Uterus (tissue), 4 donors: ENCODE measurements at places on chromosomes 3 and 15. TPM values are rescaled to one million over a fixed set of nuclear protein-coding genes. Genes with fewer than 3 reads are reported as not detected.
A peak's percentile ranks its signal among the peaks of the same experiment; 100 is the strongest.

GRCh38 chr15:50190723-50191122 is 8.7 kb downstream of the SLC27A2 start:
- H3K4me3 ChIP-seq: no peak overlapping the region
- H3K4me1 ChIP-seq: no peaks in the 10 kb centered on the region
- DNase-seq: no peak
- H3K36me3 ChIP-seq: no peaks in the 10 kb centered on the region
- H3K27ac ChIP-seq: no peak overlapping the region

Gene MESP2
- not detected for total RNA-seq

Gene TOMM70
- 41.7 TPM for total RNA-seq

Gene HRG
- total RNA-seq: not detected

- no peak for DNase-seq
- H3K4me1 ChIP-seq: no peaks in the 10 kb centered on the region
- no peaks in the 10 kb centered on the region for H3K27me3 ChIP-seq
- H3K27ac ChIP-seq: no peak overlapping the region
- no peak overlapping the region for H3K4me3 ChIP-seq
Observed at GRCh38 chr3:180048840-180049239, 12.1 kb upstream of the PEX5L start.

DNA sequence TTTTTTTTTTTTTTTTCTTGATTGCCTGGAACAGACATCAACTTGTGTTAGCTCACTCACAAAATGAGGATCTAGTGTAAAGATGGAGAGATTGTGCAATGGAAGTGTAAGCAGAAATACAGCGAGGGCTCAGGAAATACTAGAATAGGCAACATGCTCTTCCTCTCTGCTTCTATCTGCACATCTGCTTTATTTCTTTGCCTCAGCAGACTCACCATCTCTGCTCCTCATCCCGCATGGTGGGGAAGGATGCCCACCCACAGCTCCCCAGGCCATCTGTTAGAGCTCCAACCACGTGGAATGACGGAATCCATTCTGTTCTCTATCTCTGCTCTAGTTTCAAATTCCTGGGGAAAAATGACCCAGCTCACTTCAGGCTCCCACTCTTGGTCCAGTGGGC is 128.0 kb upstream of the ADAMTS9 start:
- H3K27ac ChIP-seq: no peak overlapping the region
- H3K4me3 ChIP-seq: no peak overlapping the region
- H3K4me1 ChIP-seq: no peaks in the 10 kb centered on the region
- H3K27me3 ChIP-seq: no peaks in the 10 kb centered on the region
- DNase-seq: peak; percentile 21

Gene EXD1
- total RNA-seq: not detected

DNA sequence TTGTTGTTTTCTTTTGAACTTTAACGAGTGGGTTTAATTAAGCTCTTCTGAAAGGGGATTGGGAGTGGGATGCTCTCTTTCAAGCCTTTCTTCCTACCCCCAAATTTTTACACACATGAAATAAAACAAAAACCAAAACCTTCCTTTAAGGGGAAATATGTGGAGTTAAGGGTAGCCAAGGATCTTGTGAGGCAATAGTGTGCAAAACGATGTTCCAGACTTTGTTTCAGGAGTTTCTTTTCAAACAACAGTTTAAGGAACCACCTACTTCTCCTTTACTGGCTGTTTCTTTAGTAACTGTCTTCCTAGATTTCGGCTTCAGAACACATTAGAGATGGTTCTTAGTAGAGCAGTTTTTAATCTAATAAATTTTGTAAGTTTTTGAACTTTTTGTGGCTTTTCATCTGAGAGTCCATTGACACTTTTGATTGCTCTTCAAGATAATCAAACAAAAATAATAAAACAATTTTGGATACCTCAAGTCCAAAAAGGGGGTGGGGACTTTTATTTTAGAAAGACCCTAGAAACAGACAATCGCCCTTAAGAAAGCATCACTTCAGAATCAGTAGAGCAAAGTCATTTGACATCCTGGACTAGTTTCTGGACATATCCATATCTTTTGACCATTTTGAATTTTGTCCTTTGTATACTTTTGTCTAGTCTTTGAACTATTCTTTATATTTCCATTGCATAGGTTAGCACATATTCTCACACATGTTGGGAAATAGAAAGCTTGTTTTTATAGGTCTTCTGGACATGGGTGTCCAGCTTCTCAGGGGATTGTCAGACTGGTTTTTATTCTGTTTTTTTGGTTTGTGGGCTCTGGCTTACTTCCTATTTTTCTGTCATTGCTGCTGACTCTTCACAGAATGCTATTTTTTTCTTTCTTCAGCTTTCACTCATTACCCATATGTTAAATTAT is 6.0 kb downstream of the DIPK2A start:
- DNase-seq: no peak
- H3K27me3 ChIP-seq: no peaks in the 10 kb centered on the region
- H3K4me3 ChIP-seq: no peak overlapping the region
- H3K4me1 ChIP-seq: no peaks in the 10 kb centered on the region
- H3K27ac ChIP-seq: peak overlapping the region; percentile 27

Gene OR5K2
- total RNA-seq: not detected

DNA sequence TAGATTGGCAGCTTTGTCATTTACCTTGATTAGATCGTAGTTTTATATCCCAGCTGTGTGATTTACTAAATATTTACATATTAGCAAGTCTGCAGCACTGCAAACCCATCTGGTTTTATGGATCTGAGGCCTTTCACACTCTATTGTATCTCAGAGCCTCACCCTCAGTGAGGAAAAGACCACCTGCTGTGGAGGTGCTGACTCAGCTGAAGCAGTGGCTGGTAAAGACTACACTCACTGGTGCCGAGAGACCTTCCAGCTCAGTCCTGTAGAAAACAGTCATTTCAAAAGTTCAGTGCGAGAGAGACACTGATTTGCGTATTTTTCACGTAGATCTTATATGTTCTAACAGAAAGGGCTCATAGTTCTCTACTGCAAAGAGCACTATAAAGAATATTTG is 307.8 kb upstream of the TPM1 start:
- no peaks in the 10 kb centered on the region for H3K27me3 ChIP-seq
- H3K27ac ChIP-seq: no peak overlapping the region
- H3K4me1 ChIP-seq: no peaks in the 10 kb centered on the region
- H3K36me3 ChIP-seq: no peaks in the 10 kb centered on the region
- no peak for DNase-seq

DNA sequence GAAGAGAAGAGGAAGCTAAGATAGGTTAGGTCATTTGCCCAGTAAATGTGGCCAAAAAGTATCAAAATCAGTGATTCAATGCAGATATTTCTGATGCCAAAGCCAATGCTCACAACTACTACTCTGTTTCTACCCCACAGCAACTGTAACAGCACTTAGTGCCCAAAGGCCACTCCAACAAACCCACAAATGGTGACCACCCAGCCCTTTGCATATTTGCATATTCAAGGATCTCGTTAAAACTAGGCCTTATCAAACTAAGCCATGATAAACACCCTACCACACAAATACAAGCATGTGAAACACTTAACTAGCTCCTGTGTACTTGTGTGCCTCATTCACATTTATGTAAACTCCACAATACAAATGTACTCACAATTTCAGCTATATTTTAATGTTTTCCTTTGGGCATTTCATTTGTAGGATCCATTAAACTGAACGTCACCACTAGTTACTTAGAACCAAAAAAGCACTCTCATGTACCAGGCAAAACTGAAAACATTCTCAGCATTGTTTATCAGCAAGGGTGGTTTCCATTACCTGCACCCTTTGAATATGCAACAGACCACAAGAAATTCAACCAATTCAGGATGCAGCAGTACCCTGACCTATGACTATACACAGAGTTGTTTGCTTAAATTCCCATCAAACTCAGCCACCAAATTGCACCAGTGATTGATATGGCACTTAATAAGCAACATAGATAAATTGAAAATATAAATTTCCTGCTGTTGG is 111.2 kb upstream of the STT3B start:
- H3K27ac ChIP-seq: no peak overlapping the region
- H3K4me3 ChIP-seq: no peak overlapping the region
- no peak for DNase-seq

DNA sequence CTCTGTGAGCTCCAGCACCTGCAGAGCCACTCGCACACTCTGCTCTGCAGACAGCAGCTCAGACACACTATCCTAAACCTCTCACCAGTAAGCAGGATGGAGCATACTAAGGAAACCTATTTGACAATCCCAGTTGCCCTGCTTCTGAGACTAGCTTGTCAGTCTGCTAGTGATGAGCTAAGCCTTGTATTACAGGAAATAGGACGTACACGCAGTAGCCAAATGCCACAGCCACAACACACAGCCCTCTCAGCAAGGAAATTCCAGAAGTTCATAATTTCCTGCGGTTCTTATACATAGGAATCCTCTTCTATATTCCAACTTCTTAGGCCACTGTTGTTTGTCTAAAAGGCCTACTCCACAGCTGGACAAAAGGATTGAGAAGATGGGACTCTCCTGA is 74.5 kb downstream of the MYLK start:
- H3K36me3 ChIP-seq: no peaks in the 10 kb centered on the region
- no peak for DNase-seq
- no peaks in the 10 kb centered on the region for H3K27me3 ChIP-seq
- no peak overlapping the region for H3K4me3 ChIP-seq
- no peaks in the 10 kb centered on the region for H3K4me1 ChIP-seq
- H3K27ac ChIP-seq: no peak overlapping the region

- no peak overlapping the region for H3K4me3 ChIP-seq
- no peaks in the 10 kb centered on the region for H3K36me3 ChIP-seq
- H3K27me3 ChIP-seq: no peaks in the 10 kb centered on the region
Observed at GRCh38 chr3:129644836-129645235, 38.4 kb upstream of the PLXND1 start.

Gene CCR2
- 7.1 TPM for total RNA-seq

GRCh38 chr15:89946681-89947299 is 34.0 kb upstream of the ARPIN start:
- no peak overlapping the region for H3K4me3 ChIP-seq
- no peaks in the 10 kb centered on the region for H3K27me3 ChIP-seq
- DNase-seq: no peak
- no peak overlapping the region for H3K27ac ChIP-seq

GRCh38 chr15:37015035-37015434 is 85.3 kb downstream of the MEIS2 start:
- H3K27me3 ChIP-seq: no peaks in the 10 kb centered on the region
- no peaks in the 10 kb centered on the region for H3K36me3 ChIP-seq
- H3K27ac ChIP-seq: peak overlapping the region; percentile 81
- H3K4me1 ChIP-seq: no peaks in the 10 kb centered on the region
- DNase-seq: no peak

Gene KCNMB2
- total RNA-seq: 12.7 TPM

DNA sequence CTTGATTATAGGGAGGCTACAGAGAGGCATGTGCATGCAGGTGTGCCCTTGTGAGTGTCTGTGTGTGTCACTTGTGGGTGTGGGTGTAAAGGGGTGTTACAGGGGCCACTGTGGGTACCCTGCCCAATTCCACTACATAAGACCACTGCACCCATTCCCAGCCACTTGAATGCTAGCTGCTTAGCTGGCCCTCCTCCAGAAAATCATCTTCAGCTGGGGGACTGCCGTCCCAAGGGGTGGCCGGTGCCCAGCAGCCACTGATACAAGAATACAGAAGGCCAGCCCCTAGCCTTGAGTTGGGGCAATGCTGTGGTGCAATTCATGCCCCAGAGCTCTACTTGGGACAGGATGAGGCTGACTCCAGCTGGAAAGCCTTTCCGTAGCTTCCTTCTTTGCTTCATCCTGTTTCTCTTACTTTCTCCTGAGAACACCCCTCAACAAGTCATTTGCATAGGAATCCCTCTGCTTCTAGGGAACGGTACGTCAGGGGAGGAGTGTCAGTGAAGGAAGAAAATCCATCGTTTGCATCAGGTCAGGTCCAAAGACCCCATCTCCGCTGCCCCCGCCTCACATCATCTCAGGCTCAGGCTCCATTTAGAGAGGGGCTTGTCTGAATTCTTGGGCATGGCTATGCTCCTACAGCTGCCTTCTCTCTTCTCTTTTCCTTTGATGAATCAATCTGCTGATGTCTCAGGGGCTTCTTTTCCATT is 72.0 kb downstream of the SCN5A start:
- no peaks in the 10 kb centered on the region for H3K27me3 ChIP-seq
- H3K36me3 ChIP-seq: no peaks in the 10 kb centered on the region
- H3K4me3 ChIP-seq: no peak overlapping the region
- no peak overlapping the region for H3K27ac ChIP-seq

Gene CTXN2
- not detected for total RNA-seq

DNA sequence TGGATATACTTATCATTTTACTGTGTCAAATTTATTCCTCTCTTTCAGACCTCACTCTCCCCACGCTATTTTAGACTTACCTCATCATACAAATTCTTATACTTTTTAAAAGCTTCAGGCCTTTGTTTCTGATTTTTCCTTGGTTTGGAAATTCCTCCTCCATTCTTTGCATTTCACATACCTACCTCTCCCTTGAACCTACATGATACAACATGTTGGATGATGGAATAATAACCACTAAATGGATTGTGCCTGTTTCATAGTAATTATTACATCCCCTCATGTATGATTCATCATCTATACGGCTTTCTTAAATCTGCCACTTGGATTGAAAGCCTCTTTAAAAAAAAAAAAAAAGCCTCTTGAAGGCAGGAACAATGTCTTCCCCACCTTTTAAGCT is 24.6 kb downstream of the TRIP4 start:
- DNase-seq: no peak
- no peaks in the 10 kb centered on the region for H3K36me3 ChIP-seq
- H3K4me1 ChIP-seq: no peaks in the 10 kb centered on the region
- H3K27ac ChIP-seq: no peak overlapping the region
- no peaks in the 10 kb centered on the region for H3K27me3 ChIP-seq

Gene PLAAT1
- total RNA-seq: not detected

DNA sequence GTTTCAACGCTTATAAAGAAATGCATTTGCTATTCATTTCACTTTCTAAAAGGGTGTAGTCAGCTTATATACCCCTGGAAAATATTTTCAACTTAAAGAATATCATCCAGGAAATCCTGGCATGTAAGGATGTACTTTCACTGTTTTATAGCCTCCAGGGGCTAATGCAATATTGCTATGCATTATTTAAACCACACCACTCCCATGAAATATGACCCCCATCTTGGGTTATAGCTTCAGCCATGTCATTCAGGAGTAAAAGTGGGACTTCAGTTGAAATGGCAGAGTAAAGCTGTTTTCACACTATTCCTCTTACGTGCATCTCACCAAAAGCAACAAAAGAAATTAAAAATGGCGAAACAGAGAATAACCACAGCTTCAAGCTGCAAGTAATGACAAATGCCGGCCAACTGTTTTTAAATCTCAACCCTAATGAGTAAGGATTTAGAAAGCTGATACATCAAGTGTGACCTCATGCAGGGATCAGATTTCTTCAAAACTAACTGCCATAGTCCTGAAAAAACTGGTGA is 84.5 kb downstream of the COL6A6 start:
- no peaks in the 10 kb centered on the region for H3K36me3 ChIP-seq
- H3K4me1 ChIP-seq: no peaks in the 10 kb centered on the region
- no peak overlapping the region for H3K4me3 ChIP-seq
- DNase-seq: no peak
- H3K27ac ChIP-seq: no peak overlapping the region
- H3K27me3 ChIP-seq: no peaks in the 10 kb centered on the region

DNA sequence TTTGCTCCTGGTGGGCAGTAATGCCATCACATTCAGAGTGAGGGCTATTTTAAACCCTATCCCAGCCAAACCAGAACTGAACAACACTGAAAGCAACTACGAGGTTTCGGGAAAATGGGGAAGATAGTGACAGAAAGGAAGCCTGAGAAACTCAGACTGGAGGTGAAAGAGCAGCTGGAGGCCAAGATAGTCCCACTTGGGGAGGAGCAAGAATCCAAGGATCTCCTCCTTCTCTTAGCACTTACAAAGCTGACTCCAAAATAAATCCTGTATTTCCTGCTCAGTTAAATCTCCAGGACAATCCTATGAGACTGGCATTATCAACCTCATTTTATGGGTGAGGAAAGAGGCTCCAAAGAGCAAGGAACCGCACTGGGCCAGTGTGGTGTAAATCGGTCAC is 14.1 kb upstream of the SETMAR start:
- no peak overlapping the region for H3K4me3 ChIP-seq
- DNase-seq: no peak
- no peaks in the 10 kb centered on the region for H3K4me1 ChIP-seq
- no peaks in the 10 kb centered on the region for H3K36me3 ChIP-seq
